Tibial nerve (tissue), 4 donors: ENCODE measurements at places on chromosomes 7 and 10. TPM values are rescaled to one million over a fixed set of nuclear protein-coding genes. Genes with fewer than 3 reads are reported as not detected.
A peak's percentile ranks its signal among the peaks of the same experiment; 100 is the strongest.

- DNase-seq: peak; percentile 43
Observed at GRCh38 chr7:56097700-56098099, 4.9 kb upstream of the PHKG1 start.

GRCh38 chr7:96636979-96637378 is 72.7 kb downstream of the SEM1 start:
- DNase-seq: no peak

GRCh38 chr7:8442814-8443304 is 9.4 kb downstream of the NXPH1 start:
- DNase-seq: no peak

GRCh38 chr7:54841772-54842697 is 83.0 kb upstream of the SEC61G start:
- DNase-seq: no peak

DNA sequence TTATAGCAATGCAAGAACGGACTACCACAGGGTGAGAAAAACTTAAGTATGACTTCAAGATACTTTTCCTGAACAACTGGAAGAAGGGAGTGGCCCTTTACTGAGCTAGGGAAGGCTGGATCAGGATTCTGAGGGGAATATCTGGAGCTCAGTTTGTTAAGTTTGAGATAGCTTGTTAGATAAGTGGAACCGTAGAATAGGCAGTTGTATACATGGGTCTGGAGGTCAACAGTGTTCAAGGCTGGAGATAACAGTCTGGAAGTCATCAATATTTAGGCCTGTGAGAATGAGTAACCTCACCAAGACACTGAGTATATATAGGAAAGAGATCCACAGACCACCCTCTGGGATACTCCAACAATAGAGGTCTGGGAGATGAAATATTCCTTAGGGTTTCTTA is 7.2 kb downstream of the PLEKHA1 start:
- DNase-seq: no peak

DNA sequence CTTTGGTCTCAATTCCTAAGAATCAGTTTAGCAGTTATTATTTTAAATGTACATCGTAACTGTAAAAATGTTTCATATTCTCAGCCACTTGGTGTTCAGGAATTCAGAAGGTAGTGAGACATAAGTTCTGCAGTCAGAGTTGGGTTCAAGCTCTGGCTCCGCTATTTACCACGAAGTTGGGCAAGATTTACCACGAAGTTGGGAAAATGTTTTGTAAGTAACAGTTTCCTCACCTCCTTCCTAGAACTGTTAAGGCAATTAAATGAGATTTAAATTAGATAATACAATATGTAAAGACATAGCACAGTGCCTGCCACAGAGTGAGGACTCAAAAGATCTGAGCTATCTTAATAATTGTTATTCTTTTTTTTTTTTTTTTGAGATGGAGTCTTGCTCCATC is 16.3 kb upstream of the ABLIM1 start:
- no peak for DNase-seq

- DNase-seq: no peak
Observed at GRCh38 chr7:112788778-112789343, 1.3 kb downstream of the TMEM168 start.

CYP2E1 gene
- 0.39 TPM for total RNA-seq

NEUROG3 gene
- total RNA-seq: not detected

RARRES2 gene
- 172 TPM for total RNA-seq

IL2RA gene
- 2.2 TPM for total RNA-seq

CUEDC2 gene
- total RNA-seq: 113 TPM
